ENCODE measurements at places on chromosomes 11 and 22.

DNA sequence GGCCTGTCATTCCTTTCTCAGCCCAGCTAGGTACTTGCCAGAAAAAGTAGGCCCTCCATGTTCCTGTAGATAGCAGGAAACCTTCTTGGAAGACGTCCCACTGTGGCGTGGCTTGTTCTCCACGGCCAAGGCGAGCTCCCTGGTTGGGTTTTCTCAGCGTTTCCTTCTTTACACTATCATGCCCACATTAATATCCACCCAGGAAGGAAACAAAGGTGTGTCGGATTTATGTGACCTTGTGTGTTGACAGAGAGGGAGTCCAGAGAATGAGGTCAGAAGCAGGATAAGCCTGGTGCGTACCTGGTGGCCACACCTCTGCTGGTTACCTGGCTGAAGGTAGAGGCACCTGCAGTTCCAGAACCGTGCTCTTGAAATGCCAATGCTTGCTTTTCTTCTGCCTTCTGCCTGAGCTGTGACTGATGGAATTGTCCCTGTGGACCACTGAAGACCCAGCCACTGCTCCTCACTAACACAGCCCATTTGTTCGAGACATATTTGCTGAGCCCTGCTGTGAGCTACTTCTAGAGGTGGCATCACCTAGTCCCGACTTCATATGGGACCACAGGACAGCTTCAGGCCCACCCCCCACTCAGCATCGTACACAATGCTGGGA is 7.9 kb downstream of the ASPHD2 start:
- DNase-seq: no peak

- DNase-seq: no peak
Observed at GRCh38 chr11:46134540-46134939, 13.3 kb upstream of the PHF21A start.

GRCh38 chr11:70092959-70093715 is 15.0 kb downstream of the ANO1 start:
- no peak for DNase-seq

DNA sequence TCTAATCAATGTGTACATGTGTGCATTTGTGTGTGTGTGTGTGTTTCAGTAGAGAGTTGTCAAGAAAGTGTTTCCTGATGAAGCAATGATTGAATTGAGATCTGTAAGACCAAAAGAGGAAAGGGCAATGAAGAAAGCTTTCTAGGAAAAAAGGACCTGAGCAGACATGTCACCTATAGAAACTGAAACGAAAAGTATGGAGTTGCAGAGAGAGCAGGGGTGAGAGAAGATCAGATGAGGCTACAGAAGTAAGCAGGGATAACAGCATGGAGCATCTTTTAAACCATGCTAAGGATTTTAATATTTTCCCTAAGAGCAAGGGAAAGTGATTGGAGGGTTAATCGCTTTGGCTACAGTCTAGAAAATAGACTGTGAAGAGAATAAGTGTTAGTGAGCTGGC is 1459.4 kb upstream of the TENM4 start:
- no peak for DNase-seq

GRCh38 chr11:6615882-6616585 is 3.2 kb downstream of the TPP1 start:
- DNase-seq: no peak

Data from GM18507 (cell line).